ENCODE measurements at places on chromosomes 11 and 22. TPM values are rescaled to one million over a fixed set of nuclear protein-coding genes. Genes with fewer than 3 reads are reported as not detected.

GRCh38 chr11:94814272-94814976 lies 46.3 kb downstream of the AMOTL1 start:
- DNase-seq: no peak

KIRREL3 gene
- 0.28 TPM for total RNA-seq

GRCh38 chr11:3213659-3214419 lies 4.8 kb downstream of the MRGPRG start:
- no peak for DNase-seq

GRCh38 chr11:47314992-47315391 lies 37.5 kb downstream of the MYBPC3 start:
- DNase-seq: no peak

DNA sequence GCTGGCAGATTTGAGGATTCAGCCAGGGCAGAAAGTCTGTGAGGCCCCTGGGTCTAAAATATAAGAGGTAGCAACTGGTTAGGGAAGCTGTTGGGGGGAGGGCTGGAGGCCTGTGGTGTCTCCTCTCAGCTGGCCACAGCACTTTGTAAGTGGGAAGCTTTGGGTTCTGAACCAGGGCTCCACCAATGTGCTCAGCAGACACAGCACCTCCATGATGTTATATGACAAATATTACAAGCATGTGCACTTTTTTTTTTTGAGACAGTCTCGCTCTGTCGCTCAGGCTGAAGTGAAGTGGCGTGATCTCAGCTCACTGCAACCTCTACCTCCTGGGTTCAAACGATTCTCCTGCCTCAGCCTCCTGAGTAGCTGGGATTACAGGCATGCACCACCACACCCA lies 8.0 kb downstream of the ARHGAP1 start:
- no peak for DNase-seq

HOATZ gene
- total RNA-seq: not detected

DNA sequence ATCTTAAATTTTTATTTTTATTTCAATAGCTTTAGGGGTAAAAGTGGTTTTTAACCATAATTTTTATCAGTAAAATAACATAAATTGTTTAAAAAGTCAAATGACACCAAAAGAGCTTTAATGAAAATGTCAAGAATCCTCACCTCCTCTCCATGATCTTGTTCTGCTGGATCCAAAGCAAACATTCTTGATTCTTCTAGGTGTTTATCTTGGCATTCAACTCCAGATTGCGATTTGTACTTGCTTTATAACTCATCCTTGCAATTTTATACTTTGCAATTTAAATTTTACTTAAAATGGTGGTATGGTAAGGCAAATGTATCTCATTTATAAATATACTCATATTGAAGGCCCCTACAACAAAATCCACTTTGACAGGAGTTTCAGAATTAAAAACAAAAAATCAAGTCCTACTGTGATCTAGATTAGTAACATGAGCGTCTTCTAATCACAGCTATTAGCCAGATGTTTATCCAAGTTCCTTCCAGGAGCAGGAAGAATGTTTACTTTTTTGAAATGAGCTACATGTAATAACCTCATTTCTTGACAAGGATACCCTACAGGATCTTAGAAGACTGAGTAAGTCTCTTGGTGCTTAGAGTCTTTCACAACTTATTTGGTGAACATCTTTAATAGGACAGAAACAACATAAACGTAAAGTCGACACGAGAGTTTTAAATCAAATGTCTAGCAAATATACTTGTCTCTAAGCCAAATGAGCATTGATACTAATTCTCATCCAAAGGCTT lies 72.4 kb upstream of the CARD18 start:
- DNase-seq: peak; percentile 52

TEX54 gene
- 0.61 TPM for total RNA-seq

GRCh38 chr22:22180738-22181285 lies 63.8 kb upstream of the VPREB1 start:
- no peak for DNase-seq

MYEOV gene
- total RNA-seq: 97.2 TPM

- peak; percentile 91 for DNase-seq
Measured at GRCh38 chr11:90222459-90223247, at the start of gene CHORDC1. CHORDC1 (minus strand) TSS chr11:90223049; CDS start chr11:90222954, 95 bp downstream.

CDKN1C gene
- total RNA-seq: 5.3 TPM

- DNase-seq: no peak
Measured at GRCh38 chr11:57278721-57279095, 41.7 kb upstream of the APLNR start.

TAF6L gene
- 71.7 TPM for total RNA-seq

DNA sequence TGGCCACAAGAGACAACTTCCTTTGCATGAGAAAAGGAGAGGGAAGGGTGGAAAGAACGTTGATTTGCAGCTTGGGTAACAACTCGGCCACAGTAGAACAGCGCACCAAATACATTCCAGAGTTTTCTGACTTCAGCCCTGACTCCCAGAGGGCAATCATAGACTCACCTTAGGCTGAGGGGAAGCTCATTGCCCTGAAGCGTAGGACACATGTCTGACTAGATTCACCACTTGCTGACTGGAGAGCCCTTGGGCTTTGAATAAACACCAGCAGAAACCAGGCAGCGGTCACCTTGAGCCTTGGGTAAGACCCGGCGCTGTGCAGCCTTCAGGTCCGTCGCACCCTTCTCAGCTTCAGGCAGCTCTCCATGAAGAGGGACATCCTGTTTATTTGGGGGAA lies 151.8 kb upstream of the GRIA4 start:
- no peak for DNase-seq

- DNase-seq: no peak
Measured at GRCh38 chr11:10373929-10374328, 69.1 kb downstream of the ADM start.

DNA sequence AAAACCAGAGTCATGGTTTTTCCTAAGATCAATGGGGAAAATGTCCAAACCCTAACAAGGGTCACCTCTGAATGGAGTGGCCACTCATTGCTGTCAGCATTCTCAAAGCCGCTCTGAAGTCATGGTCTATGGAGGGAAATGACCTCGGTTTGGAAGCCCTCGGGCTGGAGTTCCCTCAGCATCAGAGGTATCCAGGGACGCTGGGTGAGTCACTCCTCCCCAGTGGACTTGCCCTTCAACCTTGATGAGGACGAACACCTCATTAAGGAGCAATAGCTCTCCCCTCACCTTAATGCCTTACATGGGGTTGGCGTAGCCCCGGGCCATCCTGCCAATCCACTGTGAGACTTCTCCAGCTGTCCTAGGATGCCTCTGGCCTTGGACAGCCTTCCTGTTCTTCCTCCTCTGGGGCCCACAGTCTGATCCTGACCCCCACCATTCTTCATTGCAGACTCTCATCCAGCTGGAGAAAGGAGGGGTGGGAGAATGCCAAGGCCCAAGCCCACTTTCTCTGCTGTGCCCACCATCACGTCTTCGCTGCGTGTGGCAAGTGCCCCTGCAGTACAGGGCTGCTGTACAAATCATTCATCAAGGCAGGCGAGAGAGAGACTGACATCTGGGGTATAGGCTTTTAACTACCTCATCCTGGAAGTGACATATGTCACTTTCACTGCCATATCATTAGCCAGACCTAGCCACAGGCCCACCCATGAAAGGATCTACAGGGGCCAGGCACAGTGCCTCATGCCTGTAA lies 25.4 kb upstream of the MYH9 start:
- DNase-seq: no peak

GRCh38 chr11:133928628-133929059 lies 28.1 kb downstream of the IGSF9B start:
- DNase-seq: peak; percentile 74

CEP126 gene
- 0.58 TPM for total RNA-seq

- DNase-seq: no peak
Measured at GRCh38 chr22:43744700-43745410, 67.2 kb downstream of the EFCAB6 start.

DNA sequence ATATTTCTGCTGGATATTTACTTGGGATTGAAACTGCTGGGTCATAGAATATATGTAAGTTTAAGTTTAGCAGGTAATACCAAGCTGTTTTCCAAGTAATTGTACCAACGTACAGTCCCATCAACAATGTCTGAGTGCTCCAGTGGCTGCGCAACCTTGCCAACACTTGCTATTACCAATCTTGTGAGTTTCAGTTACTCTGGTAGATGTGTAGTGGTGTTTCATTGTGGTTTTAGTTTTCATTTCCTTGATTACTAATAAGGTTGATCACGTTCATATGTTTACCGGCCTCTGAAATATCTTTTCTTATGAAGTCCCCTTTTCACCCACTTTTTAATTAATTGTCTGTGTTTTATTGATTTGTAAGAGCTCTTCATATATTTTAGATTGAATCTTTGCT lies 370.6 kb upstream of the CADM1 start:
- DNase-seq: no peak

SERHL2 gene
- not detected for total RNA-seq

DNA sequence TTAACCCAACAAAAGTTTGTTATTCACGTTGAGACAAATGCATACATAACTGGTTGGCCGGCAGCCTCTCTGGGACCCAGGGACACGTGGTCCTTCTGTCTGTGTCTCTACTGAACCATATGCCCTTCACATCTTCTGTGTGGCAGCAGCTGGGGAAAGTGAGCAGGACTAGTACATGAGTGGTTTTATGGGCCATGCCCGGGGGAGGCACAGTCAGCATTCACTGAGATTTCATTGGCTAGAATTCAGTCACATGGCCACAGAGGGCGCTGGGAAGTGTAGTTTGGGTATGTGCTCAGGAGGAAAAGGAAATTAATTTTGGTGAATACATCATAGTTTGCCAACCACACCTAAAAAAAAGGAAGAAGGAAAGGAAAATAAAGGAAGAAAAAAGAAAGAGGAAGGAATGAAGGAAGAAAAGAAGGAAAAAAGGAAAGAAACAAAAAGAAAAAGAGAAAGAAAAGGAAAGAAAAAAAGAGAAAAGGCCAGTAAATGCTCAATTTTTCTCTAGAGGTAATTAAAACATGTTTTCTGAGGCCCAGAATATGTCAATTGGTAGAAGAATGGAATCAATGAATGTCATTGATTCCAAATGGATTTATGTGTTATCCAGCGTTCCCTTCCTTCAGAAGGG lies 55.9 kb upstream of the KIRREL3 start:
- DNase-seq: peak; percentile 22

PDGFD gene
- not detected for total RNA-seq

OR51I1 gene
- total RNA-seq: not detected

GRCh38 chr11:11612439-11612838 lies 9.4 kb downstream of the GALNT18 start:
- DNase-seq: no peak

DNA sequence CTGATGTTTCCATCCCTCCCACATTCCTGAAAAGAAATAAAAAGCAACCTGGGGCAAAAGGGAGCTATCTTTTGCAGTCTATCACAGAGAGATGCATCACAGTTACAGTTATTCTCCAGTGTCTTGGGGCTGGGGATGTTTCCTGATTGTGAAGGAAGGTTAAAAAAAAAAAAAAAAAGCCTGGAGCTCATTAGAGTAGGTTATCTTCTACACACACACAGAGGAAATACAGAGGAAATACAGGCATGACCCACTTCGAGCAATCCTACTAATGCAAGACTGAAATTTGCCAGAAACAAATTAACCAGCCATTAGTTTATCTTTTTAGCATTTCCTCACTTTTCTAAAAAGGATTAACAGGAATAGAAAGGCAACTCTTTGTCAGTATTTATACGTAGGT lies 89.4 kb upstream of the CLMP start:
- no peak for DNase-seq

DNA sequence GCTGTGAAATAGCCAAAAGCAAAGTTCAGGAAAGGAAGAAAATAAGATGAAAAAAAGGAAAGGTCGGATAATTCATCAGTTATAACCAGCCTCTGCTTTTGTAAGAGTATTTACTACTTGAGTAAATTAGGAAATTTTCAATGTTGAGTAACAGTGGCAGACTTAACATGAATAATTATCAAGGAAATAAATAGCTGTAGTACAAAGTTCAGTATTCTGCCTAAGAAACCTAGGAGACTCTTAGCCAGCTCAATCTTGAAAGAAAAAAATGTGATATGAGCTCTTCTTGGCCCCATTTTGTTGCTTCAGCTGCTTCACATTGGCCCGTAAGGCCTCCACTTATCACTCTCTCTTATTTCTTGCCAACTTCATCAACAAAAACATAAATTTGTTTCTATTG lies 17.0 kb upstream of the DNAJB7 start:
- DNase-seq: no peak

PTPN5 gene
- not detected for total RNA-seq

POU2AF1 gene
- total RNA-seq: 4.0 TPM

GRCh38 chr11:120147094-120147949 lies 9.4 kb upstream of the TRIM29 start:
- no peak for DNase-seq

DNA sequence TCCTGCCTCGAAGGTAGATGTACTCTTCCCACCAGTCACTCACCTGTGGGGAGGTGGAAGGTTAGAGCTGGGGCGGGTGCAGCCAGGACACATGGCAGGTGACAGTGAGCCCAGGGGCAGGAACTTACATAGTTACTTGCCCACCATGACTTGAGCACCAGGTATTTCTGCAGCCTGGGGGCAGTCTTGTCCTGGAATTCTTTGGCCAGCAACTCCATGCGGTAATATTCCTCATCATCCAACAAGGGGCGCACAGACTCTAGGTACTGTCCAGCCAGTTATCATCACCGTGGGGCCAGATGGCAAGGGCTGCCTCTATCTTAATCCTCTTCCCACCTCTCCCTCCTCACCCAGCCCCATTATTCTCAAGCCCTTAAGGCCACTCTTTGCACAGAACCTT lies 2.2 kb downstream of the CPT1B start:
- peak; percentile 57 for DNase-seq

DCDC1 gene
- 0.37 TPM for total RNA-seq

PHLDA2 gene
- total RNA-seq: 406 TPM

TRIM51 gene
- not detected for total RNA-seq

DNA sequence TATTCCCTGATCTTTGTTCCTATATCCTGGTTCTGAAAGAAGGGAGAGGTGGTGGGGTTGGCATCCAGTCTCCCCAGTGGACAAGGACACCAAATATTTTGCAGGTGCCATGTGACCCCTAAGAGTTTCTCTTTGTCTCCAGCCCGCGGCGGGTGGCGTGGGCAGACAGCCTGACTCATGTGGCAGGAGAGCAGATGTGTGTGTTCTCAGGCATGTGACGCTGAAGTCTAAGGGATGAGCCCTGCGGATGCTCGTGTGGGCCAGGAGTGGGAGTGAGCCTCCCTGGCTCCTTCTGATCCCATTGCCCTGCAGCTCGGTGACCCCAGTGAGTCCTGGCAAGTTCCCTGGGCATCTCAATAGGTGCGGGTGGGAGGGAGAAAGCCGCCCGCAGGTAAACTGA lies 94.8 kb upstream of the TBCEL start:
- no peak for DNase-seq

FAM181B gene
- not detected for total RNA-seq

ELP4 gene
- total RNA-seq: 23.0 TPM

- DNase-seq: no peak
Measured at GRCh38 chr11:82303671-82304070, 430.0 kb downstream of the FAM181B start.

CNGA4 gene
- 0.63 TPM for total RNA-seq

GRCh38 chr11:77672264-77672663 lies 34.7 kb upstream of the CLNS1A start:
- no peak for DNase-seq

GRCh38 chr22:29727131-29727523 lies 7.3 kb downstream of the CABP7 start:
- peak; percentile 34 for DNase-seq

DNA sequence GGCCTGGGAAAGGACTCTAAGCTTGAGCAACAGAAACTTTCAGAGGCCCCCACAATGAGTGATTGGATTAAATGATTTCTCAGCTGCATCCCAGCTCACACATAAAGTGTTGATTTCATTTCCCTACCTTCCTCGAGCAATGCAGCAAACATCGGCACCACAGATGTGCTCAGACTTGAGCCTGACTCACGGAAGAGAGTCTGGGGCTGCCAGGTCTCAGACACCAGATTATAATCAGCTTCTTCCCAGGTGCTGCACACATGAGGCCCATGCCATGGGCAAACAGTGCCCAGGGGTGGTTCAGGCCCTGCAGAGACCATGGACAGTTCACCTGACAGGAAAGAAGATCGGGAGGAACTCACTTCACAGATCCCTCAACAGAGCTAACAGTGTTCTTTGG lies 226.6 kb upstream of the TENM4 start:
- DNase-seq: no peak

All from HT-29 (cell line).